Stimulated activated CD4-positive, alpha-beta T cell treated with anti-CD3 and anti-CD28 coated beads, Interleukin-15, amount 100 ng/mL, for 24 hours (primary cell): ENCODE measurements at places on chromosomes 13 and 19.

- no peak for DNase-seq
Observed at GRCh38 chr19:19321141-19321577, 530 bp downstream of the MAU2 start.

- no peak for DNase-seq
Observed at GRCh38 chr13:23915308-23915707, 18.0 kb upstream of the C1QTNF9B start.

- no peak for DNase-seq
Observed at GRCh38 chr13:98489446-98490194, 87.3 kb downstream of the STK24 start.

DNA sequence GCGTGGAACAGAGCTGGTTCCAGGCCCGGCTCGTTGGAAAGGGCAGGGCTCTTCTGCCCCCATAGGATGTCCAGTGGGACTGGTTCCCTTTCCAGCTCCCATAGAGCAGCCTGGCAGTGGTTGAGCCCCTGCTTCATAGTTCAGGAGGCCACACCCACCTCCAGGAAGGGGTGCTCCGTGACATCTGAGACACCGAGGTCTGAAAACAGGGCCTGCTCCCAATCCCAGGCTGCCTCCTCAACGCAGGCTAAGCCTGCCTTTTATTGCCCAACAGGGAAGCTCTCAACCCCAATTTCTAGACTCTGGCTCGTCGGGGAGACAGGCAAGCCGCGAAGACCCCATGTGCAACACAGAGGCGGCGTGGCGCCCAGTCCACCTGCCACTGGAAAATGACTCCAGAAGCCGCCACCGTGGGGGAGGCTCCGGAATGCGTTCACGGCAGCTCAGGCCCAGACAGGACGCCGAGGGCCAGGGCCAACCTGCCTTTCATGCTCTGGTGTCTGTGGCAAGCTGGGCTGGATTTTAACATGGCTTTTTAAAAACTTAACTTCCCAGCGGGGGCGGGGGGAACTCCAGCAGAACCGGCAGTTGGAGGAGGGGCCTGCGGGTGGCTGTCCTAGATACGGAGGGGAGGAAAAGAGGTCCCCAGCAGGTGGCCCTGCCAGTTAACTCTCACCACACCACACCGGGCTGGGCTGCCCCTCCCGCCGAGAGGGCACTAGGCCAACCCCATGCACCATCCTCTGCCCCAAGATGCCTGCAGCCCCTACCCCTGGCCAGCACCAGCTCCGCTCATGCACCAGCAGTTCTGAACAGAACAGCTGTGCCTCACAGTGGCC lies 17.9 kb upstream of the TINCR start:
- DNase-seq: peak; percentile 62

GRCh38 chr19:19748249-19748938 lies 15.5 kb upstream of the ZNF14 start:
- DNase-seq: no peak

GRCh38 chr19:54478677-54479266 lies 5.7 kb upstream of the CDC42EP5 start:
- no peak for DNase-seq

DNA sequence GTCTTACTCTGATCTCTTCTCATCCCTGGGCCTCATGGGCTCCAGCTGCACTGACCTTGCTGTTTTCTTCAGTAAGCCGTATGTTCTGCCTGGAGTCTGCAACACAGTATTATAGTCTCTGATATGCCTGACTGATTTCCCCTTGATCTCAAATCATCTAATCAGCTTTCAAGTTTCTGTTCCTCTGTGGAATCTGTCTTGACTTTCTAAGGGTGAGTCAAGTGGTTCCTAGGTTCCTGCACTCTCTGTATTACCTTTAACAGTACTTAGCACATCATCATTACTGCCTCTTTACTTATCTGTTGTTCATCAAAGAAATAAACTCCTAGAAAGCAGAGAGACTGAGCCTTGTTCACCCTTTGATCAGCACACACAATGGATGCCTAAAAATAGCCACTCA lies 350.7 kb downstream of the LMO7 start:
- no peak for DNase-seq

DNA sequence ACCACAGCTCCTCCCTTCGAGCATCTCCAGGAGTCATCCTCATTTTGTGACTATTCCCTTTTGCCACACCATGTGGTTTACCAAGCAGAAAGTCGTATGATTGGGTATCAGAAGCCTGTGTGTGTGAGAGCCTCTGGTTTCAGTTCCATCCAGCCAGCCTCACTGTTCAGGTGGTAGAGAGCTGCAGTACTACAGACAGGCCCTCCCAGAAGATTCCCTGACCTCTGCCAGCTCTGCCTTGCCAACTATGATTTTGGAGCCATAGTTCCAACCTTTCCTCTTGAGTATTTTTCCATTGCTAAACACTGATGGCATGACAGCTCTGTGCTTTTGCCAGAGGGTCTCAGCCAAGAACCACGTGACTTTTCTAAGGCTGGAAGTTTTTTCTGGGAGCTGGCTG lies 82.5 kb downstream of the DHRS12 start:
- no peak for DNase-seq
